ENCODE measurements at places on chromosomes 16 and 17. TPM values are rescaled to one million over a fixed set of nuclear protein-coding genes. Genes with fewer than 3 reads are reported as not detected.
A peak's percentile ranks its signal among the peaks of the same experiment; 100 is the strongest.

DNA sequence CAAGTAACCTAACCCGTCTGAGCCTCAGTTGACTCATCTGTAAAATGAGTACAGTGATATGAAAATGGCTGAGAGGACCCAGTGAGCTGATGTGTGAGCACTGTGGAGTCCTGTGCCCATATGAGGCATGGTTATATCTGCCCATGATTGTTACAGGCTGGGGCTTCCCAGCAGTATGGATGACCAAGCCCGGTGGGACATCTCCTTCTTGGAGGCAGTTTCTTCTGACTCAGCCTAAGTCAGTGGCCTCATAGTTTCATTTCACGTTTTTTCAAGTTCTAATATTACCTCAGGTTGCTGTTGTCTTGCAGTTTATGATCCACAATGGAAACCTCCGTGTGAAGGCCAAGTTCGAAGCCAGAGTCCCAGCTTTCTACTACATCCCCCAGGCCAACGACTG lies 4.8 kb downstream of the ADAP2 start:
- no peaks in the 10 kb centered on the region for H3K36me3 ChIP-seq
- H3K4me3 ChIP-seq = no peak overlapping the region
- H3K27ac ChIP-seq = no peak overlapping the region
- DNase-seq = peak; percentile 20
- H3K27me3 ChIP-seq = peaks cover 16% of the 10 kb centered on the region

The C17orf50 gene
- total RNA-seq = not detected

The MILR1 gene
- total RNA-seq = 0.56 TPM

GRCh38 chr17:15942207-15942833 lies 2.6 kb upstream of the ADORA2B start:
- H3K27ac ChIP-seq = no peak overlapping the region
- H3K27me3 ChIP-seq = no peaks in the 10 kb centered on the region
- H3K4me1 ChIP-seq = peaks cover 15% of the 10 kb centered on the region
- DNase-seq = no peak
- H3K36me3 ChIP-seq = no peaks in the 10 kb centered on the region

The COL1A1 gene
- total RNA-seq = 2,180 TPM

DNA sequence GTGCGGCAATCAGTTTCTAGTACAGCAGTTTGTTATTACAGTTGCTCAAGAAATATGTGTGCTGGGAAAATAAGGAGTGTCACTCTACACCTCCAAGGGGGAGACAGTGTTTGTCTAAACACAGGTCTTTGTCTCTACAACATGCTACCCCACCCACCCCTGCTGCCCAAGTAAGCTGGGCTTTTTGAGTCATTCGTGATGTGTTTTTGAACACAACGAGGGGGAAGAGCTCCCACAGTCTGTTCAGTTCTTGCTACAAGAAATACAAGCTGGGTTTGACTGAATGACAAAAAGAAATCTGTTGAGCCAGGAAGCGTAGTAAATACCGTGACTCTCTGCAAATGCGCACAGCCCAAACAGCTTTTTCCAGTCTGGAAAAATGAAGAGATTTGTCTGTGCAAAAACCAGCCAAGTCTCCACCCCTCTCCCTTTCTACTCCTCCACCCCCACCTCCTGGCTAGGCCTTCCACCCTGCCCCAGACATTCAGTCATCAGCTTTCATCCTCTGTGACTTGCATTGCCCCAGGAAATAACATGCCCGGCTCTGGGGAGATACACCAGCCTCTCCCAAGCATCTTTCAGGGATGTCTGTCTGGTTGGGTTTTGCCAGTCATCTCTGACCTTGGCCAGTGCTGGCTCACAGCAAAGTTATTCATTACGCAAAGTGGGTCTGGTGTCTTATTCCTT lies 25.7 kb downstream of the CHD9 start:
- peak; percentile 89 for DNase-seq
- H3K36me3 ChIP-seq = no peaks in the 10 kb centered on the region
- H3K4me1 ChIP-seq = peaks cover 19% of the 10 kb centered on the region
- H3K27ac ChIP-seq = peak overlapping the region; percentile 76
- H3K4me3 ChIP-seq = peak overlapping the region; percentile 4

DNA sequence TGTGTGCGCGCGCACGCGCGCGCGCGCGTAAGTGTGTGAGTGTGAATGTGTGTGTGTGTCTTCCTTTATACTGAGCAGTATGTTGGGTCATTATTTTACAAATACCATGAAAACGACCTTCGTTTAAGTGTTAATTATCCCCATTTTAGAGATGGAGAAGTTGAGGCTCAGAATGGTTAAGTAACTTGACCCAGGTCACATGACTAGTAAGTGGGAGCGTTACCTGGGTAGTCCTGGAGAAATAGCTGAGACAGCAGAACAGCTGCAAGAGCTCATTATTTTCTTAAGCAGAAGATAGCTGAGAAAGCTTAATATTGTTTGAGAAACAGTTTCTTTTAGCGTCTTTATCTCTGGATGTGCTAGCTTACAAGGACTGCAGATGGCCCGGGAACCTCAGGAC lies 78.8 kb downstream of the IRX3 start:
- peaks cover 18% of the 10 kb centered on the region for H3K27me3 ChIP-seq
- H3K27ac ChIP-seq = no peak overlapping the region
- no peak for DNase-seq
- H3K4me1 ChIP-seq = no peaks in the 10 kb centered on the region
- no peaks in the 10 kb centered on the region for H3K36me3 ChIP-seq

DNA sequence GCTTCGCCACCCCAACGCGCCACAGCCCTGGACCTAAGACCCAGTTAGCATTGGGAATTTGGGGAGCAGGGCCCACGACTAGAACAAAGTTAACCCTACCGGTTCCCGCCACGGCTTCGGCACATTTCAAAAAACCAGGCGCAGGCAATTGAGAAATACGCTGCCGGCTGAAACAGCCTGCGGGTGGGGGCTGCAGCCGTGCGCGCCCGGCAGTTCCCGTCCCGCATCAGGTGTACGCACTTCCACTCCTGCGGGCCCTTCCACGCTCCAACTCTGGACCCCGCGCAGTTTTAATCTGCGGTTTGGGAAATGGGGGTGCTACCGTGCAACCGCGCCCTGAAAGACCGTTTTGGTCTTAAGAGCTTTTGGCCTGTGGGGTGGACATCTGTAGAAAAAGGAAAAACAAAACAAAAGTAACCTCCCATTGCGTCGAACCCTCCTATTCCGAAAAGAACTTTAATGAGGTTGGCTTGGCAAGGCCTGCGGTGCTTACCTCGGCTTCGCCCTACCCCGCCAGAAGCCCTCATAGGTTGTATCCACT lies 7.1 kb downstream of the IRX5 start:
- H3K27me3 ChIP-seq = peaks cover 87% of the 10 kb centered on the region
- H3K4me3 ChIP-seq = no peak overlapping the region
- no peaks in the 10 kb centered on the region for H3K36me3 ChIP-seq

- H3K27ac ChIP-seq = peak overlapping the region; percentile 60
- DNase-seq = peak; percentile 93
- no peak overlapping the region for H3K4me3 ChIP-seq
- no peaks in the 10 kb centered on the region for H3K36me3 ChIP-seq
Observed at GRCh38 chr17:61335105-61335844, 64.4 kb upstream of the TBX2 start.

DNA sequence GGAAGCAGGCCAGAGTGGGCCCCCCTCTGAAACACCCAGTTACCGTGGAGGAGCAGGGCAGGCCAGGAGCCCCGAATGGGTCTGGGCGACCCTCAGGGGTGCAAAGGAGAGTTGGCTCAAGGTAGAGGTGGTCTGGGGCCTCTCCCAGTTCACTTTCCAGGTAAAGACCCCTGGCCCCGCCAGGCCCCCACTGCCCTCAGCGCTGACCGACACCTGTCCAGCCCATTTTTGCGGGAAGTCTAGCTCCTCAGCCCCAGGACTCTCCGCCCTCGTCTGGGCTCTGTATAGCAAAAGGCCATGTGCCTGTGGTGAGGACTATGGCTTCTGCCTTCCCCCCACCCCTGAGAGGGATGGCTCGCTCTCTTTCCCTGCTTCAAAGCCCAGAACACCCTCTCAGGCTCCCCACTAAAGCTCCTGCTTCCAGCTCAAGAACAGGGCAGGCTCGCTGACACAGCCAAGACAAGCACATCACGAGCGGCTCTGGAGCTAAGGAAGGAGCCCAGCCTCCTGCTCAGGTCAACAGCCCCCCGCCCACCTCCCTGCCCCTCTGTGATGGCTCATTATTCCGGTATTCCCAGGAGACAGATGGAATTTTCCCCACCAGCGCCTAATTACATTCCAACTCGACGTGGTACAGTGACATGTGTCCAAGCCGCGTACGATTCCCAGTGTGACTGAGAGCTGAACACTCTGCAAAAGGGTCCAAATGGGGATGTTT lies 59.4 kb downstream of the RTN4RL1 start:
- no peak overlapping the region for H3K27ac ChIP-seq
- H3K36me3 ChIP-seq = no peaks in the 10 kb centered on the region
- peaks cover 3% of the 10 kb centered on the region for H3K4me1 ChIP-seq
- no peak for DNase-seq

DNA sequence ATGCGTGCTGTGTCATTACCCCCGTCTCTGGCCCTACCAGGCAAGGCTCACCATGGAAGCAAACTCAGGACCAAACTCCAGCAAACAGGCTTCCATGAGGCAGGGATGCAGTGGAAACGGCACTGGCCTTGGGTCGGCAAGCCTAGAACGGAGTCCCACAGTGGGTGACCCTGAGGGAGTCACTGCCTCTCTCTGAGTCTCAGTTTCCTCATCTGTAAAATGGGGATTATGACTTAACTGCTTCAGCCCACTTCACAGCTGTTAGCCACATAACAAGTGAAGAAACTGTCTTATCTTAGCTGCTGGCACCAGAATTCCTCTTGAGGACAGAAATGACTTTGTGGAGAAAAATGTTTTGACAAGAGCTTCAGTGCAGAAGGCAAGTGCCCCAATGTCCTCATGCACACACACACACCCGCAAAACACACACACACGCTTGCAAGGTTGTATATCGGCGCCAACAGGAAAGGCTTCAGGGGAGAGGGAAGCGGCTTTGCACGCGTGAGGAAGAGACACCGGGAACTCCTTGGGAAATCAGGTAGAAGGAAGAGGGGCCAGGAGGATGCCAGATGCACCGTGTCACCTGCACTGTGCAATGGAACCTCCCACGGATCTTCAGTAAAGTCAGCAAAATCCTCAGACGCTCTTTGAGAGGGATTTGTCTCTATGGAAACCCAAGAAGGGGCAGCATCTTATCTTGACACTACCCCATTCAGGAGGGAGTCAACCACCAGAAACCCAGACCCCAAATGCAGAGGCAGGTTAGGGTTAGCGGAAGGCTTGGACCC lies 53.7 kb downstream of the GSG1L start:
- H3K4me3 ChIP-seq = no peak overlapping the region
- H3K27ac ChIP-seq = no peak overlapping the region
- DNase-seq = no peak
- 0 out of 2 replicates have a peak, but pooled peaks cover 2% of the 10 kb centered on the region for H3K4me1 ChIP-seq

The SLC16A5 gene
- total RNA-seq = 1.8 TPM

DNA sequence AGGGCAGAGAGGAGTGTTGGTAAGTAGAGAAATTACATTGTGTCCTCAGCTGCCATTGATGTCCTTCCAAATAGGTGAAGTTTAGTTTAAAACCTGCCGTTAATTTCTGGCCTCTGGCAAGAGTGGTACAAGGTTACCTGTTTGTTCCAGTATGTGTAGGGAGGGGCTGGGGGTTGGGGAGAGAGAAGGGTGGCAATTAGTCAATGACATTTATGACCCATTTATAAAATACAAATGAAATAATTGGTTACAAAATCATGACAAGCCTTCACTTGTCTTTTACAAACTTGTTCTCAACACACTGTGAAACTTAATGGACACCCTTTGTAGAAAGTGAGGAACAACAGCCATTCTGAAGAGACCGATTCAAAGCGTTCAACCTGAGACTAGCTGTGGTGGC lies 281.0 kb downstream of the FTO start:
- no peaks in the 10 kb centered on the region for H3K27me3 ChIP-seq
- no peak for DNase-seq
- no peaks in the 10 kb centered on the region for H3K36me3 ChIP-seq
- no peak overlapping the region for H3K4me3 ChIP-seq
- H3K27ac ChIP-seq = no peak overlapping the region

The MMP25 gene
- total RNA-seq = not detected

The SLC5A10 gene
- not detected for total RNA-seq

DNA sequence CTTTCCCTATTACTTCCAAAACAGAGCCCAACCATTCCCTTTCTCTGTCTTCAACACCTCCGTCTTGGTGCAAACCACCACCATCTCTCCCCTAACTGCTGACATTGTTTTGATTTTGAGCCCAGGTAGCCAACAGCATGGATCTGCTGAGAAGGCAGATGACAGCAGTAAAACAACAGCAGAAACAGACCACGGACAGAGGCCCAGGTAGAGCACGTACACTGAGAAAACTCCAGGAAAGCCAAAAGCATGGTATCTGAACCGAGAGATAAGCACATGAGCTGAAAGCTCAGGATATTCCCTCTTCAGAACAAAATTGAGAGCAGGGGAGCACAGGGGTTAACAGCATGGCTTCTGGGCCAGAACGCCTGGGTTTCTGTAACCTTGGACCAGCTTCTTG lies 18.9 kb upstream of the MAP3K14 start:
- no peak overlapping the region for H3K4me3 ChIP-seq
- no peak overlapping the region for H3K27ac ChIP-seq
- H3K4me1 ChIP-seq = peaks cover 9% of the 10 kb centered on the region
- H3K36me3 ChIP-seq = no peaks in the 10 kb centered on the region

The GUCY2D gene
- not detected for total RNA-seq

DNA sequence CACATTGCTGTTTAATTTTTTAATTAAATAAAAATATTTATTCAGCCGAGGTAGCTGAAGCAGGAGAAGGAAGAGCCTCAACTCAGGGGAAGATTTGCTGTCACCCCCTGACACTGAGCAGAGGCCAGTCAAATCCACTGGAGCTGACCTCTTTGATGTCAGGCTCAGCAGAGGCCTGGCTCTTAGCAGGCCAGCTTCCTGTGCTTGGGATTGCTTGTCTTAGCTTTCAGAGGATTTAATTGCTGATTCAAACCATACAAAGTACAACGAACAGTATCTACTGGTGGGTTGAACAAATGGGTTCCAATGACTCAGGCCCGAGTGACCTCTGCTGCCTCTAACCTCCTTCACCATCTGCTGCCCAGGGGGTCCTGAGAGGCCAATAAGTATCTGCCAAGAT lies 417.0 kb upstream of the HSBP1 start:
- DNase-seq = no peak
- no peak overlapping the region for H3K4me3 ChIP-seq
- no peaks in the 10 kb centered on the region for H3K27me3 ChIP-seq
- H3K27ac ChIP-seq = no peak overlapping the region
- no peaks in the 10 kb centered on the region for H3K36me3 ChIP-seq
- 0 out of 2 replicates have a peak, but pooled peaks cover 3% of the 10 kb centered on the region for H3K4me1 ChIP-seq

The SLC2A4 gene
- under 0.01 TPM for total RNA-seq

The CACNG1 gene
- not detected for total RNA-seq

The PRR15L gene
- not detected for total RNA-seq

DNA sequence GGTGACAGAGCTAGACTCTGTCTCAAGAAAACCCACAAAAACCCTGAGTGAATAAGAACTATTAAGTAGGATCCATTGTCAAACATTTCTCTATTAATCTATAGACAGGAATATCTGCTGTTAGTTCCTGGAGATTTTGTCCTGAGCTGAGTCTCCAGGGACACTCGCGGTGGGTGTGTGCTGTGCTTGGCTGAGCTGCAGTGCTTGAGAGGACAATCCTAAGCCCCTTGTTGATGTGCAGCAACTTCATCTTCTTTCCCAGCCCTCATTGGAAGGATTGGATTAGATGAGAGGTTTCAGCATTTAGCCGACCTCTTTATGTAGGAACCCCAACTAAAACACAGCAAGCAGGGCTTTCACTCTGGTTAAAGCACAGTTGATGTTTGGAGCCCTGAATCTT lies 33.3 kb downstream of the NDEL1 start:
- no peak overlapping the region for H3K27ac ChIP-seq
- H3K4me3 ChIP-seq = no peak overlapping the region
- H3K27me3 ChIP-seq = no peaks in the 10 kb centered on the region
- H3K4me1 ChIP-seq = peaks cover 13% of the 10 kb centered on the region

- no peaks in the 10 kb centered on the region for H3K27me3 ChIP-seq
- H3K4me3 ChIP-seq = no peak overlapping the region
- no peak overlapping the region for H3K27ac ChIP-seq
- H3K4me1 ChIP-seq = no peaks in the 10 kb centered on the region
- no peaks in the 10 kb centered on the region for H3K36me3 ChIP-seq
Observed at GRCh38 chr16:78490847-78491246, 391.4 kb downstream of the WWOX start.

Measured in IMR-90 (cell line).